CD4-positive, alpha-beta T cell treated with Interleukin-17A for 4 hours (primary cell): ENCODE measurements at places on chromosomes 3 and 15.

DNA sequence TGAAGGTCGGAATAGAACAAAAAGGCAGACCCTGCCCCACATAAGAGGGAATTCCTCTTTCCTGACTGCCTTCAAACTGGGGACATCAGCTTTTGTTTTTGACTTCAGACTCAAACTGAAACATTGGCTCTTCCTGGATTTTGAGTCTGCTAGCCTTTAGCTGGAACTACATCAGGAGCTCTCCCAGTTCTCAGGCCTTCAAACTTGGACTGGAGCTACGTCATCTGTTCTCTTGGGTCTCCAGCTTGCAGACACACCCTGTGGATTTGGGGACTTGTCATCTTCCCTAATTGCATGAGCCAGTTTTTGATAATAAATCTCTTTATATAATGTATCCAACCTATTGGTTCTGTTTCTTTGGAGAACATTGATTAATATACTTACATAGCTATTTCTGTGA is 798.1 kb downstream of the TBL1XR1 start:
- no peak for DNase-seq

DNA sequence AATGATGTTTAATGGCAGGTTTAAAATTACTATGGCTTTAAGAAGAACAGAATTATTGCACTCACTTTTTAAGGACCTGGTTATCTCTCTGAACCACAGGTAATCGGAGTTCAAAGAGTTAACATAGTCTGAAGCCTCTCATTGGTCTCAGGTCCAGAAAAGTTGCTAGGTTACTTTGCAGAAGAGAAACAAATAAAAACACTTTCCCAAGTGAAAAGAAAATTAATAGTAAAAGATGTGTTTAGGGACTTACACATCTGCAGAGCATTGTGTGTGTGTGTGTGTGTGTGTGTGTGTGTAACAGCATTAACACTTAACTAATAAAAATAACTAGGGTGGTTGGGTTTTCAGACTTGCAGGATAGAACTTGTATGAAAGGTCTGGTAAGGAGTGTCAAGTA is 1.0 kb downstream of the MASP1 start:
- DNase-seq = no peak

GRCh38 chr3:12908859-12909258 is 67.5 kb upstream of the RPL32 start:
- no peak for DNase-seq

- no peak for DNase-seq
These were observed 211.9 kb downstream of the ULK4 start for GRCh38 chr3:41749988-41750387.

GRCh38 chr15:80163217-80163616 is 10.4 kb downstream of the FAH start:
- DNase-seq = no peak

DNA sequence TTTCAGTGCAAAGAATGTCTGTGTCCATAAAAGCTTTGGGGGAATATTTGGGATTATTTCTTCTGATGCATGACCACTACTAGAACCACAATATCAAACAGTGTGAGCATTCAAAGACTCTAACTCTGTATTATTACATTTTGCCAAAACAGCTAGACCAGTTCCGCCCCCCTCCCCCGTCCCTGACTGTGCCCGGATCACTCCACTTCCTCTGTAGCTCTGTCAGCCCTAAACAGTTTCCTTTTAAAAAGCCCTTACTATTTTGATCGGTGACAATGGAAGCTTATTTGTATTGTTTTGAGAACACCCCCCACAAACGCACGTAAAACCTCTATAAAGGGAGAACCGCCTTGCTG is 36.6 kb upstream of the EPHB3 start:
- DNase-seq = peak; percentile 58

DNA sequence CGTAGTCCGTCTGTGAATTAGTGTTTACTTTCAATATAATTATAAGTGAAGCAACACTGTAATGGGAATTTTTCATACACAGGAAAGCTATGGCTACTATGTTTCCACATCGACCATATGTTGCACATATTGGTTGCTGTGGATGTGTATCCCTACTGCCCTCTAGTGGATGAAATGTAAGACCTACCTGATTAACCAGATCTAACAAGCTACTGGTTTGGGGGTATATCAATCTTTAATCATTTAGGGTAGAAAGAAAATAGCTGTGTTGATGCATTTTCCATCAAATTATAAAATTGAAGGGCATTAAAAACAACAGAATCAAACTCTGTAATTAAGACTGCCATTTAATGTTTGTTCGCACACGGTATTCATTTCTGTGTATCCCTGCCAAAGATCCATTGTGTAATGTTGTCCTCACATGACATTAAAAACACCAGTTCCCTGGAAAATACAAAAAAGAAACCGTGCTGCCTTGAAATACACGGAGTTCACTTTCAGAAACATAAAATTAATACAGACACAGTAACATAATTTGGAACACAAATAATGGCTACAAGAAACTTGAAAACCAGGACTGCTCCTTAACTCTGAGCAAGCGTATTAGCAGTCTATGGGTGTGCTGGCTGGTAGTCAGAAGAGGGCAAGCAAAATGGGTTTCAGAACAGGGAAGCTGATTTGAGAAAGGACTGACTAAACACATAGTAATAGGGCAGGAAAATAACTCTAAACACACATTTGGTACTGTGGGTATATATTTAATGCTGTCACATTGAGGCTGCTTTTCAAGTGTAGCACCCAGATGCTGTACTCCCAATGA is 125.1 kb downstream of the TIGIT start:
- no peak for DNase-seq

GRCh38 chr15:69319384-69320375 is 21.0 kb downstream of the PAQR5 start:
- DNase-seq = no peak

- DNase-seq = no peak
These were observed 31.4 kb upstream of the CTNNB1 start for GRCh38 chr3:41167722-41168497.

- no peak for DNase-seq
These were observed 136.2 kb downstream of the TNIK start for GRCh38 chr3:171323938-171324536.

DNA sequence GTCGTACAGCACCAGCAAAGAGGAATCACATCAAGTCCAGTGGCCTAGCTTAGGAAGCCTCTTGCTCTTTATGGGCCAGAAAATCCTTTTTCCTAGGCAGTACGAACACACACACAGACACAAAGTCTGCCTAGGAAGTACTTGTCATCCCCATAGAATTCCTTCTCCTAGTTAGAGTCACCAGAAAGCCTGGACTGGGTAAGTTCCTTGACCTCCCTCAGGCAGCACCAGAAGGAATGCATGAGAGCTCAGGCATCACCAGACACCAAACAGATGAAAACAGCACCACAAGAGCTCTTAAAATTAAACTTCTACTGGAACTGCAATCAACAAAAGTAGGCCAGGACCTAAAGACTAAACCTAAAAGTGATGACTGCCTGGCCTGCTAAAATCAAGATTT is 192.9 kb upstream of the CCDC54 start:
- no peak for DNase-seq

DNA sequence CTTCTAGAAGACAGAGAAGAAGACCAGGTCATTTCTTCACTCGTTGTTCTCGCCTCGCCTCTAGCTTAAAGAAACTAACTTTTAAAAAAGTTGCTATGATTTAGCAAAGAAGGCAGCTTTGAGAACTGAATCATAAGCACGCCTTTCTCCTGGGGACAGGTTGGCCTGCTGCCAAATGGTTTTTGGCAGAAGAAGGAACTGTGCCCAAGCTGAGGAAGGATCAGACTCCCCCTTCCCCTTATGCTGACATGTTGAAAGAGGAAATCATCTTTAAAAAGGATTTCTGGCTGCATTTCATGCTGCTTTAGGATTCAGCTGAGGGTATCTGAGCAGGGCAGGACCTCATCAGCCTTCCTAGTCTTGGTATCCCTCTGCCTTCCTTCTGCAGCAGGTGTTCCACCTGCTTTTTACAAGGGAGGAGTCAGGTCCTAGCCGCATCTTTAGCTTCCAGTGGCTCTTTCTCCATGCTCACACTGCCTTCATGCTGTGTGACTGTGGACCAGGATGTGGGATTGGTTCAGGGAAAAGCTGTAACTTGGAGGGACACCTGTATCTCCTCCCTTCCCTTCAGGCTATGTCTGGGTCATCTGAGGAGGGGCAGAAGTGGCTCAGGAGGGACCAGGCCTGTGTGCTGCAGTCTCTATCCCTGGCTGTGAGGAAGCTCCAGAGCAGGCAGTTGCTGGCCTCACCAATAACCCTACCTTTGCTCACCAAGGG is 34.1 kb upstream of the HACD2 start:
- DNase-seq = peak; percentile 18
